ENCODE measurements at places on chromosomes 4 and X.

DNA sequence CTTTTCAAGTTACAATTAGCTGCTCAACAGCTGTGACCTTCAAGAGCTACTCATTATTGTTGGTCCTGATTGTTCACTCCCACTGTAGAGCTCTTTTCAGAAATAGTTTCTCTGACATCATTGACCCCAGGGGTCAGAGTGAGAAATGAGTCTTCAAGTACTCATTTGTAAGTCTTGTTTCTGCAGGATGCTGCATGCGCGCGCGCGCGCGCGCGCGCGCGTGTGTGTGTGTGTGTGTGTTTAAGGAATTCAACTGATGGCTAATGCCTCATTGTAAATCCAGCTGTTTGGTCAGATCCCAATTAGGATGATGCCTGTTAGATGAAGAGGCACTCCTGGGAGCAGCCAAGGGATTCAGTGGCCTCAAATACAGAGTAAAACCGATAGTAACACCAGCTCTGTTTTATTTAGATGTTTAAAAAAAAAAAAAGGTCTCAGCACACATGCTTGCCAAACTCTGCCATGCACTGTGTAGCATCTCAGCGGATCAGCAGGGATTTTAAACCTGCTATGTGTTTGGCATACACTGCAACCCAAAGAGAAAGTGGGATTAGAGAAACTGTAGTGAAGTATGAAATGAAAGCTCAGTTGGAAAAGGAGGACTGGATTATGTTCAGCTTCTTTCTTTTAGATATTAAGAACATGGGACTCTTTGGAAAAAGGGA lies 332.3 kb downstream of the ADGRL3 start:
- peak; percentile 9 for DNase-seq

GRCh38 chr4:8370106-8370787 lies 70.3 kb downstream of the ACOX3 start:
- DNase-seq, result no peak

GRCh38 chrX:152177497-152178269 lies 39.3 kb upstream of the MAGEA10 start:
- no peak for DNase-seq

- no peak for DNase-seq
Measured at GRCh38 chr4:80058740-80059139, 14.3 kb downstream of the ANTXR2 start.

- no peak for DNase-seq
Measured at GRCh38 chrX:33132569-33132968, 78.8 kb downstream of the DMD start.
